ENCODE measurements at places on chromosomes 5 and 9.

DNA sequence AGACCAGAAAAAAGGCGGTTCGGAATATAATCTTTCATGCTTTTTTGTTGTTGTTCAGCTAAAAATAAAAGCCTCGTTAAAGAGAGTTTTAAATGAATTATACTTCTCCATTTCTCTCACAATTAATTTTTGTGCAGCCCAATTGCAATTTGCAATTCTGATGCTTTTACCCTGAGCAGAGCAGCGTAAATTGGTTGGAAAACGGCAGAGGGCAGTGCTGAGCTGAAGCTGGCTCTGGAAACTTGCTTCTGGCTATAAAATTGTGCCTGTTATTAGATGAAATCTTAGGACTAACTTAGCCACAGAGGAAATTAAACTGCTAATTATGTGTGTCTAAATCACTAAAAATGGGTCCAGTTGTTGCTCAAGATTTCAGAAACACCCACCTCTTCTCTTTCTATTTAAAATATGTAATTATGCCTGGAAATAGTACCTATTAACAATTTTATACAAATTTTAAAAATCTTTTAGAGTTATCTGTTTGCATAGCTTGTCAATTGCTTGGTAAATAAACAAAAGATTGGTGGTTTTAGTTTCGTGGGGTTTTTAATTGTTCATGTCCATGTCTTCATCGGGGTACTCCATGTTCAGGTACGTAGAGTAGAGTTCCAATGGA lies 441.8 kb upstream of the TLE4 start:
- no peak for DNase-seq

GRCh38 chr5:132271251-132272246 lies 14.1 kb downstream of the PDLIM4 start:
- DNase-seq, result no peak

GRCh38 chr5:160844177-160844576 lies 7.8 kb downstream of the ATP10B start:
- DNase-seq, result no peak

GRCh38 chr9:96621618-96622017 lies 2.0 kb upstream of the CDC14B start:
- no peak for DNase-seq

- no peak for DNase-seq
Observed at GRCh38 chr5:73558950-73559349, 6.5 kb downstream of the ANKRA2 start.

- DNase-seq, result no peak
Observed at GRCh38 chr9:73176450-73176875, 24.8 kb downstream of the ANXA1 start.

- no peak for DNase-seq
Observed at GRCh38 chr9:135732569-135733257, 30.7 kb downstream of the KCNT1 start.

DNA sequence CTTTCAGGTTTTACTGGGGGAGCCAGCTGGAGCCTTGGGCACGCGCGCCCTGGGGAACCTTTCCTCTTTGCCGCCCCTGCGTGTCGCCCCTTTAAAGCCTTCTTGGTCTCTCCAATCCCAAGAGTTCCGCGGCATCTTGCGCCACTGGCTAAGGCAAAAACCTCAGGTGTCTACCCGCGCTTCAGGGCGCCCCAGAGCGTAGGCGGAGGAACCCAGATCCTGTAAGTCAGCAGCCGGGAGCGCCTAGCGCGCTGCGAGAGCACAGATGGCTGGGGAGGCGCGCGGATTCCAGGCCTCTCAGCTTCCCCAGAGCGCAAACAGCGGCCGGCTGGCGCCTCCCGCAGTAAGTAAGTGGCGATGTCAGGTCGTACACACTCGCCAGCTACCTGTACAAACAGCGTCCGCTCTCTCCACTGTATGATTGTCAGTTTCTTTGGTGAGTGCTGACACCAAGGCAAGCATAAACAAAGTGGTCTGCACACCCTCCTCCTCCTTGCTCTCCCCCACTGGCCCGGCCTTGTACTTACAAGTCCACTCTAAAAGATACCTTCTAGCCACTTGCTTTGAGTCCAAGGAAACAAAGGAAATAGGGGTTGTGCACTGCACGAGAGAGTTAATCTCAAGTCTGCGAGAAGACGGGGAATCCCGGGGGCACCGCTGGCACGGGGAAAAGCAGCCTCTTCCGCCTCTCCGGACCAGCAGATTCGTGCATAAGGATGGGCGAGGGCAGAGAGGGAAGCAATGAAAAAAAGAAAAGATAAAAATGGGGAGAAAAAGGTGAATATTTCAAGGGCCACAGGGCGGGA lies 2.9 kb downstream of the HTR1A start:
- no peak for DNase-seq

DNA sequence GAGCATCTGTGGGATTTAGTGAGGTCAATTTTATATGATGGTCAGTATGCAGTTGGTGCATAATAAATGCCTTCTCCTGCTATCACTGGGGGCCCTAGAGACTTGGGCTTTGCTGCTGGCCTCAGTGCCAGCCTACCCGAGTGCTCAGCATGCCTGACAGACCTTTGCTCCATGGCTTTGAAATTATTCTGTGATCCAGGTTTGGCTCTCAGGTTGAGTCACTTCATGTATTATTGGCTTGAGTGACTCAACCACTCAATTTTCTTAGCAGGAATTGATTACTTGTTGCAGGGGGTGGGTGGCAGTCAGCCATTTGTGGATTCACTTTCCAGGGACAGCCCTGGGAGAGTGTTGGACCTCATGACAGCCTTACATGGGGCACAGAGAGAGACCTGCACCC lies 13.5 kb downstream of the SLC25A48 start:
- DNase-seq, result no peak

- DNase-seq, result no peak
Observed at GRCh38 chr5:109961751-109962150, 272.0 kb downstream of the MAN2A1 start.

DNA sequence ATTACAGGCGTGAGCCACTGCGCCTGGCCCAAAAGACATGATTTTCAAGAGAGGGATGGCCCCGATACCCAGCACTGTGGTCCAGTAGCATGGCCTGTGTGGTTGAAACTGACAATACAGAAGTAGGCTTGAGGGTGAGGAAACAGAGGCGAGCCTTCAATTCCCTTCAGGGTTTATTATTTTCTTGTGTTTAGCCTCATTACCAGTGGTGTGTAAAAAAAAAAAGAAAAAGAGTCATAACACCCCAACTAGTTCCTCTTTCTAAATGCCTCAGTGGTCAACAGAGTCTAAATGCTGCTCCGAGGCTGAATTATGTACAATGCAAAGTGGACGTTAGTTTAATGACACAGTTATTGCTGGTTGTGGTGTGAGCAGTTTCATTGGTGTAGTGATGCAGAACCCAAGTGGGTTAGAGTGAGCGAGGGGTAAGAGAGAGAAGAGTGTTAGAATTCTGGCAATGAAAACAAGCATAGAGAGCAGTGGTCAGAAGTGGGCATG lies 58.8 kb downstream of the SNX30 start:
- DNase-seq, result no peak

DNA sequence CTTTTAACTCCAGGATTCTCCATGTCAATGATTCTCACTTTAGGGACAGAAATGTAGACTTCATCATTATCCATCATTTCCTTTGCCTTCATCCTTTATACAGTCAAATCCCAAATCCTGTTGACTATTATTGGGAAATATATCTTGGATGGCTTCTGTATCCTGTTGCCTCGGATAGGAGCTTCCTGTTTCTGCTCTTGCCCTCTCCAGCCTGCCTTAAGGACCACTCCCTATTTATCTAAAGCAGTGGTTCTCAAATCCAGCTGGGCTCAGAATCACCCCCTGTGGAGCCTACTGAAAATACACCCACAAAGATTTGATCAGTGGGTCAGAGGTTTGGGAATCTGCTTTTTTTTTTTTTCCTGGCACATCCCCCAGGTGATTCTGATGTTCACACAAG lies 8.5 kb downstream of the AFAP1L1 start:
- no peak for DNase-seq

- no peak for DNase-seq
Observed at GRCh38 chr5:120239086-120239485, 225.0 kb upstream of the PRR16 start.

DNA sequence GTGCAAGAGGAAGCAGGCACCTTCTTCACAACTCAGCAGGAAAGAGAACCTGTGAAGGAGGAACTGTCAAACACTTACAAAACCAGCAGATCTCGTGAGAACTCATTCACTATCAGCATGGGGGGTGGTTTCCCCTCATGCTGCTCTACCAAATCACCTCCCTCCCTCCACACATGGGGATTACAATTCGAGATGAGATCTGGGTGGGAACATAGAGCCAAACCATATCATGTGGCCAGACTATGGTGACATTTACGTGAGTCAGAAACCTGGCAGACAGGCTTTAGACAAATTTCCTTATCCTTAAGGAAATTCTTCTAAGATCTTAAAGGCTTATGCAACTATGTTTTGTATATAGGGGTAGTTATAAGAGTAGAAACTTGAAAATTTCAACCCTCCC lies 8.7 kb upstream of the AOPEP start:
- DNase-seq, result no peak

DNA sequence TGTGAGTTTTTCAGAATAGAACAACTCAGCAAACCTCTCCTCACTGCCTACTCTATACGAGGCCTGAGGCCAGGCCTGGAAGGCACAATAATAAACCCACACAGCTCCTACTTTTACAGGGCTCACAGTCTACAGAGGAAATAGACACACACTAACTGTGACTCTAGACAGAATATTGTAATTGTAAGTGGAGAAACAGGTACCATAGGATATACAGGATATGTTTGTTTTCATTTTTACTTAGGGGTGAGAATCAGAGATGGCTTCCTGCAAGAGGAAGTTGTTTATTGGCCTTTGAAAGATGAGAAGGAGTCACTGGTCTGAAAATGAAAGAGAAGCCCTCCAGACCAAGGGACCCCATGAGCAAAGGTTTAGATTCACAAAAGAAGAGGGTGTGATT lies 35.8 kb upstream of the TGFBR1 start:
- no peak for DNase-seq

DNA sequence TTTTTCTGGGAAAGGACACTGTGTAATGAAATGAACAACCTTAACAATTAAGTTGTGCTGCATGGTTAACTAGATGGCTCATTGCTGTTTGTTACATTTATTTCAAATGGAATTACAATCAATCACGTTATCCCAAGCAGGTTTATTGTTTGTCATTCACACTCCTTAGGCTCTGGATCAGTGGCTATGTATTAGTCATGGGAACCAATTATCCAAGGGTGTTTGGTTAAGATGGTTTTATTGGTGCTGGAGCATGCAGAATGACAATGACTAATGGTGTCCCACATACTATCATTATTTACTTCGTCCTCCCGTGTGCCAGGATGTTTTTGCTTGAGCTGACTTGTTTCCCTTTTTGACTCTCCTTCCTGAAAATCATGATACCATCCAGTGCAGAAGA lies 10.6 kb upstream of the TRPC7 start:
- DNase-seq, result no peak

DNA sequence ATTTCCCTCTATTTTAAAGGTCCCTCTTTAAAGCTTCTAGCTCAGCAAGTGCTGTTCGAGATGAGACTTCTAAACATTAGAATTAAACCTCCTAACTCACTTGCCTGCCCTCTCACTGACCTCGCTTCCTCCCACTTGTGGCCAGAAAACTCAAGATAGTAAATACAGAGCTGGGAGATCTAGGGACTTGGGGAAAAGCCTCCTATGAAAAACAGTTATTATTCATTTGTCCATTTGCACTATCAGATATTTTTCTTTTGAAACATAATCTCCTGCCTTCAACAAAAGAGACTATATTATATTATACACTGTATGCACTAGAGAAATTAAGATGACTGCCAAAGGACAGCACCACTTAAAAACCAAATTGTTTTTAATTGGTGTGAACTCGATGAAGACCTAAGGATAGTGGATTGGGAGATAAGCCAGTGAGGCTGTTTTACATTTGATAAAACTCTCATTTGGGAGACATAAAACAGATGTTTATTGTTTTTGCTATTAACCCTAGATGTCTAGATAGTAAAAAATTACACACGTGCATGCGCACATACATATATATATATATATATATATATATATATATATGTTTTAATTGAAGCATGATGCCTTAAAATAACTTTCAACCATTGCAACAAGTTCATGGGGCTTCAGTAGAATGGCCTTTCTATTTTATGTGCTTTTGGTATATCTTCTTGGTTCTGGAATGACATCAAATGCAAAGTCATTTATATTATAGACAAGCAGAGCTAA lies 229.4 kb downstream of the ADAMTSL1 start:
- no peak for DNase-seq

GRCh38 chr5:150082374-150082773 lies 4.0 kb downstream of the CSF1R start:
- no peak for DNase-seq

DNA sequence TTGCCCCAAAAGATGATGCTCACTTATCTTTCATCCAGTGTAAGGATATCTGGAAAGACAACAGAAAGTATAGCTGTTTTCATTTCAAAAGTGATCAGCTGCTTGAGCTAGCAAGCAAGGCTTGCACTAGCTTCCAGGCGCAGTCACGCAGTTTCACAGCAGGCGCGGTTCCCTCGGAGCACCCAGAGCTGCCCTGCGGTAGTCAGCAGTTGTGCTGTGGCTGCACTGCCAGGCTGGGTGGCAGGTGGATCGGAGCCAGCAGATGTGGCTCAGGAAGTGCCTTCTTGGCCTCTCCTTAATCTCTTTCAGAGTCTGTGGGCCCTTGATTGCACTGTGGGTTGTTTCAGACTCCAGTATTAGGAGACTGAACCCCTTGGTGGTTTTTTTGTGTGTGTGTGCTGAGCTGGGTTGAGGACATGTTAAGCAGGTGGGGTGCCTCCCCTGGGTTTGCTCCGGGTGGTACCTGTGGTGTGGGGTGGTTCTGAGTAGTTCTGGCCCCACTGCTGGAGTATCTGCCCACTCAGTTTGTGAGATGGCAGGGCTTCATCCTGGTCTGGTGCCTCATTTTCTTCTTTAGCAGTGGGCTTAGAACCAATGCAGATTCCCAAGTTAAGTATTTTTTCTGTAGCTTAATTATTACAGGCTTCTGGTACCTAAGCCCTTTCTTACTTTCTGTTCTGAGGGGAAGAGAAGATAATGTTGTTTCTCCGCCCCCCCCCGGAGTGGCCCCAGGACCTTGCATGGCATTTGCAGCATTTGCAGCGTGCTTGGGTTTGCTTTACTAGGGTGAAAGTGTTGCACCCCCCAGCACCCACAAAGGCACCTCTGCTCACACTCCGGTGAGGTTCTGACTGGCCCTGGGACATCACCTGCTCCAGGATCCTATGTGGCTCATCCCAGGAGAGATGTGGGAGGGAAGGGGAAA lies 16.4 kb downstream of the TENT4A start:
- peak; percentile 28 for DNase-seq

GRCh38 chr5:159864885-159865691 lies 51.2 kb upstream of the ADRA1B start:
- no peak for DNase-seq

Data from CD4-positive, alpha-beta T cell treated with Interleukin-4 for 4 hours (primary cell).